ENCODE measurements at places on chromosomes 5 and 9. TPM values are rescaled to one million over a fixed set of nuclear protein-coding genes. Genes with fewer than 3 reads are reported as not detected.

DNA sequence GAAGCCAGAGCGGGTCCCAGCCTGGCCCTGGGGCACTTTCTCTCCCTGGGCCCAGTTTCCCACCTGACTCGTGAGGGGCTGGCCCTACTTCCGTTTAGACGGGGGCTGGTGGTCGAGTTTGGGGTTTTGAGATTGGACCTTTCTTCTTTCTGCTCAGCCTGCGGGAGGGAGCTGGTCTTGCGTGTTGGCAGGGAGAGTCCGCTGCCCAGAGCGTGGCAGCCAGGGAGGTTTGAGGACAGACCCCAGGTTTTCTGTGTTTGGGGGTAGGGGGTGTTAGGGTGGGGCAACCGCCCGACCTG lies 6.0 kb upstream of the PITX1 start:
- no peak for DNase-seq

- DNase-seq = peak; percentile 80
Observed at GRCh38 chr9:135926402-135927194, 19.3 kb upstream of the CAMSAP1 start.

DNA sequence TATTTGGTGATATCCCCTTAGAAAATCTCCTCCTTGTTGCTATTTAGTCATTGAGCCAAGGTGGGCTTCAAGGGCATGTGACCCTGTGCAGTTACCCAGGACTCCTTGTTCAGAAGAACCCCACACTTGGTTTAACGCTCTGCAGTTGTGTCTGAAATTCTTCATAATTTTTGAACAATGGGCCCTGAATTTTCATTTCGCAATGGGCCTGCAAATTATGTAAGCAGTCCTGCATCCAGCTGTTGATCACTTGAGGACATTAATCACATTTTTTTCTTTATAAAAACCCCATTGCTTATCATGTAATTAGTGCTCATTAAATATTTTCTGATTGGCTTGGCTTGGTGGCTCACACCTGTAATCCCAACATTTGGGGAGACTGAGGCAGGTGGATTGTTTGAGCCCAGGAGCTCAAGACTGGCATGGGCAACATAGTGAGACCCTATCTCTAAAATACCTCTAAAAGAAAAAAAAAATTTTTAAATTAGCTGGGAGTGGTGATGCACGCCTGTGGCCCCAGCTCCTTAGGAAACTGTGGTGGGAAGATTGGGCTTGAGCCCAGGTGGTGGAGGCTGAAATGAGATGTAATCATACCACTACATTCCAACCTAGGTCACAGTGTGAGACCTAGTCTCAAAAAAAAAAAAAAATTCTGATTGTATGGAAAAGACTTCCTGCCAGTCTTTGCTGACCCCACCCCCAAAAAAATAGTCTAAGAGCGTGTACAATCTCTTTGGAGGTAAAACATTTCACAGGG lies 194.2 kb upstream of the HAPLN1 start:
- DNase-seq = no peak

- no peak for DNase-seq
Observed at GRCh38 chr9:4594545-4594944, 67.5 kb upstream of the PLPP6 start.

DNA sequence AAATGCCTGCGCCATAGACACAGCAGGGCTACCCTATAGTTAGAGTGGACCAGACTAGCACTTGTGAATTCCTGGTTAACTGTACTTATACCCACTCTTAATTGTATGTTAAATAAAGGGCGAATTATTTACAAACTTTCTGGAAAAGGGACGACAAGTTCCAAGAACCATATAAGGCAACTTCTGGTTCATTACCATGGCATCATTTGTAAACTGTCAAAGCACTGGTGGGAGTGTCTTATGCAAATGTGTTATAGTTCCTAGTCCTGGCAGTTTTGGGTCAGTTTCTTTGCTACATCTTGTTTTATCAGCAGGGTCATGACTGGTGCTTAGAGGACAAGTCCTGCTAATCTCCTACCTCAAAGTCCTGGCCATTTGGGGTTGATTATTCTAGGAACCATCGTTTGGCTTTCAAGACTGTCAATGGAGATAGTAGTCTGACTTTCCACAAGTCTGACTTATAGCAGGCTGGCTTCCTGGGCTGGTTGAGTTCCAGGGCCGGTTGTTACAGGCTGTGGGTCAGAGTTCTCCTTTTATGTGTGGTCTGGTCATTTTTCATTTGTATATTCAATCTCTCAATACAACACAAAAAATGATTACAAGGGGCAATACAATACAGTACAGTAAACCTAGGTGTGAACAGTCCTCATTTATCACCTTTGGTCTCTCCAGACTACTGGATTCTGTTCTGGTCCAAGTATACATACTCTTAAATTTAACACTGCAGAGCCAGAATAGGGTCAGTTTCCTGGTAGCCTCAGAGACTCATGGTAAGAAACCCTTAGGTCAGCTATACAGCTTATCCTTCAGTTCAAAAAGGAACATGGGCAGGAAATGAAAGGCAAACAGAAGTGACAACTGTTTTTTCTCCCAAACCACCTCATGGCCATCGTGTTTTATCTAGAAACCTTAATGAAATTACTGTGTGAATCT lies 8.3 kb upstream of the CFAP95 start:
- no peak for DNase-seq

GRCh38 chr9:18451406-18451805 lies 22.5 kb upstream of the ADAMTSL1 start:
- no peak for DNase-seq

- no peak for DNase-seq
Observed at GRCh38 chr5:128913551-128913950, 51.7 kb upstream of the SLC27A6 start.

DNA sequence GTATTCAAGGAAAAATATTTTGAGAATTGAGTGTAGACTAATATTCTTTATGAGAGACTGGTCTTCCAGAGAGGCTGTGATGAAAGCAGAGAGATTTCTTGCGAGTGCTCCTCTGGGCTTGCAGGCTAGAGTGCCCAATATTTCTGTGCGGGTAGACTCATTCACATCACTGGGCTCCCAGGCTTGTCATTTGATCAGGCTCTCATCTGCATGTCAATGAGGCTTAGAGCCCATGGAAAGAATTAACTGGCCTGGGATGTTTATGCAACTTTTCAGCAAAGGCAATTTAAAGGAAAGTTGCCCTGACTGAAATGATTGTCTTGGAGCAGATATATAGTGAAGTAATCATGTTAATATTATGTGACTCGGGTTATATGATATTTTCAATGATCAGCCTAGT lies 42.3 kb downstream of the SNCAIP start:
- DNase-seq = no peak

GRCh38 chr5:76583163-76584047 lies 39.8 kb downstream of the F2RL2 start:
- no peak for DNase-seq

GRCh38 chr5:174490728-174491127 lies 233.7 kb upstream of the MSX2 start:
- no peak for DNase-seq

DNA sequence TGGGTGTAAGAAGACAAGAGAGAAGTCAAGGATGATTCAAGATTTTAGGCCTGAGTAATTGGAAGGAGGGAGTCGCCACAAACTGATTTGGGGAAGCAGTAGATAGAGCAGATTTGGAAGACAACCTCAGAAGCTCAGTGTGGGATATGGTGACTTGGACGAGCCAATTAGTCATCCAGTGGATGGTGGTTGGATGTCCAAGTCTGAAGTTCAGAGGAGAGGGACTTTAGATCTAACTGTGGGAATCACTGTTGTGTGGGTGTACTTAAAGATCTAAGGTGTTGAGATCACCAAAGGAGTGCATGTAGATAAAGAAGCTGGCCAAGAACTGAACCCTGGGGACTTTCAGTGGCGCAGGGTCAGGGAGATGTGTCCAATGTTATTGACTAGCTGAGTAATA lies 2.2 kb downstream of the IDNK start:
- no peak for DNase-seq

DNA sequence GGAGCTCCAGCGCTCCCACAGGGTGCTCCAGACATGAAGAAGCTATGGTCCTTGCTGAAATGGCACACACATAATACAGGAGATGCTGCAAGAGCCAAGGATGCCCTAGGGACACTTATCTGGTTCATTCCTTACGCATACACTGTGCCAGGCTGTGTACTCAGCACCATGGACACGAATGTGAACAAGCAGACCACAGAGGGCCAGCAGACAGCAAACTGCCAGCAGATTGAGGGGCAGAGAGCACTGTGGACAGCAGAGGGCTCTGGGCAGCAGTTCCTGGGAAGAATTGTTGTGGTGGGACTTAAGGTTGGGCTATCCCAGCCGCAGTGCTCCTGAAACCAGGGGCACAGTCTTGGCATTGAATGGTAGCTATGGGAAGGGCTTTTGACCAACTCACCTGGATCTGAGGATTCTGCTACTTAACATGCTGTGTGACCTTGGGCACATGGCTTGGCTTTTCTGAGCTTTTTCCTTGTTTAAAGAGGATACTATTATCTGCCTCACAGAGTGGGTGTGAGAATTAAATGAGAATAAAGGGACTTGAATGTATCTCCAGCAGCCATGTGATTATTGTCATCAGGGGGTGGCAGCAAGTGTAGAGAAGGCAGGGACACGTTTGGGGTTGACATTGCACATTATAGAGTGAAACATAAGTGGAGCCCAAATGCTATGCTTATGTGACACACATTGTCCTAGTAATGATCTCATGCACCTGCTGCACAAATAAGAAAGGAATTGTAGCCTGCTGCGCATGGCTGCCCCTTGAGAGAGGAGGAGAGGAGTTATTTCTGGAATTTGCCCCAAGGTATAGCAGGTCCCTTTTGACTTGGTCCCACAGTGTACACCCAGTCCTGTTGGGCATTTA lies 30.1 kb downstream of the PPARGC1B start:
- DNase-seq = no peak

- DNase-seq = no peak
Observed at GRCh38 chr5:173825215-173825865, 62.8 kb upstream of the CPEB4 start.

- DNase-seq = no peak
Observed at GRCh38 chr5:93163010-93163663, 417.9 kb downstream of the NR2F1-AS1 start.

- DNase-seq = no peak
Observed at GRCh38 chr5:96548905-96549304, 113.3 kb upstream of the CAST start.

- no peak for DNase-seq
Observed at GRCh38 chr5:42887097-42887496, 75.4 kb upstream of the SELENOP start.

DNA sequence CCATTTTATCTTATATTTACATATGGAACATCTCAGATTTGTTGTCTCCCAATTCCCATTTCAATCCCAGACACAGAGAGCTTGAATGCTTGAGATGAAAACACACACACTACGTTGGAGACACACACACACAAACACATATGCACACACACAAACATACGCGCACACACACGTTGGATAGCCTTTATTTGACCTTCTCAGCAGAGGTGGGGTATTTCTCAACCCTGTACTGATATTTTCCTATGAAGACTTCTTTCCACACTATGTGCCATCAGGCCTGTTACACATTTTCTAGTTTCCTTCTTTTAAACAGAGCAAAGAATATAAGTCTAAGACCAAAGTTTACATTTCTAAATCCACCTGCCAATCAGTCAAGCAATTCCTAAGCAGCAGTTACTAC lies 291.0 kb downstream of the TAF11L14 start:
- no peak for DNase-seq

- no peak for DNase-seq
Observed at GRCh38 chr9:69246629-69247028, 72.6 kb downstream of the TJP2 start.

The PRUNE2 gene
- 0.18 TPM for total RNA-seq

The IRX2 gene
- total RNA-seq = not detected

The LCN9 gene
- not detected for total RNA-seq

The ZMYND19 gene
- total RNA-seq = 32.9 TPM

The NXNL2 gene
- total RNA-seq = not detected

The PCDHA6 gene
- not detected for total RNA-seq

The HACD4 gene
- total RNA-seq = 0.87 TPM

The KIF4B gene
- 0.11 TPM for total RNA-seq

The GALNT10 gene
- total RNA-seq = 22.9 TPM

Data from activated naive CD4-positive, alpha-beta T cell treated with anti-CD3 and anti-CD28 coated beads, Interleukin-2, amount 50 U/mL, for 72 hours (primary cell).